ENCODE measurements at places on chromosomes 3 and 15. TPM values are rescaled to one million over a fixed set of nuclear protein-coding genes. Genes with fewer than 3 reads are reported as not detected.

GRCh38 chr15:86089422-86089821, 9.8 kb downstream of the AGBL1 start:
- H3K4me1 ChIP-seq: no peaks in the 10 kb centered on the region
- no peak overlapping the region for H3K27ac ChIP-seq
- H3K27me3 ChIP-seq: no peaks in the 10 kb centered on the region
- no peak for DNase-seq
- no peaks in the 10 kb centered on the region for H3K36me3 ChIP-seq

DNA sequence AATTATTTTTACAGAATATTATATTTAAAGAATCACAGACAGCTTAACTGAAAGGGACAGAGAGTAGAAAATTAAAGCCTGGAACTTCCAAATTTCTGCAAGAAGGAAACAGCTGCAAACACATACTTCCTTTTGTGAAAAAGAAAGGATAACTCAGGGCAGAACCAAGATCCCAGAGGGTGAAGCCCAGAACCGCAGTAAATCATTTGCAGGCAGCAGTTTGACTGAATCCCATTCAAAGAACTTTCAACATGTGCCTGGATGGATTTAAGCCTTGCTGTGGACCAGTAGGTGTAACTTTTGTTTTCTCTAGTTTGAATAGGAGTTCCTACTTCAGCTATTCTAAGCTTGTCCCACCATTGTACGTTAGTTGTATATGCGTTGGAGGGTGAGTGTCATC, 733.2 kb downstream of the ROBO2 start:
- H3K4me3 ChIP-seq: no peak overlapping the region
- no peaks in the 10 kb centered on the region for H3K36me3 ChIP-seq
- no peak overlapping the region for H3K27ac ChIP-seq
- H3K27me3 ChIP-seq: no peaks in the 10 kb centered on the region

The TIMP4 gene
- total RNA-seq: not detected

The CRABP1 gene
- 0.47 TPM for total RNA-seq

- H3K36me3 ChIP-seq: no peaks in the 10 kb centered on the region
- no peaks in the 10 kb centered on the region for H3K4me1 ChIP-seq
- H3K27ac ChIP-seq: no peak overlapping the region
- DNase-seq: no peak
These were observed 473.6 kb downstream of the SI start for GRCh38 chr3:164604687-164605086.

DNA sequence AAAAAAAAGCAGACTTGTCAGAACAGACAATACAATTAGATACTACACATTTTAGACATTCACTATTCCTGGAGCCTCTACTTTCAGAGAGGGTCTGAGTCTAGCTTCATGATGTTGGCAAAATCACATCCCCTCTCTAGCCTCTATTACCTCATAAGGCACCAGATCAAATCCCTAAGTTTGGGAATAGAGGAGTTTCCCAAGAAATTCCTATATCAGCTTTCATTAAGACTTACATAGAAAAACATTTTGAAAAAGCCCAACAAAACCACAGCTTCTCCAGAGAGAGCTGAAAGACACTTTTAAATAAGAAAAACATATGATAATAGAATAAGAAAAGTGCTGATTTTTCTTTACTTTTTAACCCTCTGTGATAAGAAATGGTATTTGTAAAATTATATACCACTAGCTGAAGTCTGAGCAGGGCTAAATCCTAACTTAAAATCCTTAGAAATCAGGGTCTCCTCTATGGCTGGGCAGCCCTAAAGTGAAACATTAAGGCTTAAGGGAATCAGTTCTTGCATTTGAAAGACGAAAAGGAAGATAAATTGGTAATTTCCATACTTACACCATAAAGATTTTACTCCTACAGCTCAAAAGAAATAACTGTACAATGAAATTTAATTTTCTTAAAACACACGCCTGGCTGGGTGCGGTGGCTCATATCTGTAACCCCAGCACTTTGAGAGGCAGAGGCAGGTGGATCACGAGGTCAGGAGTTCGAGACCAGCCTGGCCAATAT, 4.3 kb downstream of the TBC1D2B start:
- peaks cover 29% of the 10 kb centered on the region for H3K4me1 ChIP-seq
- H3K27ac ChIP-seq: no peak overlapping the region
- H3K4me3 ChIP-seq: no peak overlapping the region
- no peaks in the 10 kb centered on the region for H3K27me3 ChIP-seq
- DNase-seq: no peak
- H3K36me3 ChIP-seq: no peaks in the 10 kb centered on the region

The EPHA6 gene
- total RNA-seq: not detected

- H3K27ac ChIP-seq: no peak overlapping the region
- no peaks in the 10 kb centered on the region for H3K36me3 ChIP-seq
These were observed 25.8 kb downstream of the RAF1 start for GRCh38 chr3:12638105-12638504.

DNA sequence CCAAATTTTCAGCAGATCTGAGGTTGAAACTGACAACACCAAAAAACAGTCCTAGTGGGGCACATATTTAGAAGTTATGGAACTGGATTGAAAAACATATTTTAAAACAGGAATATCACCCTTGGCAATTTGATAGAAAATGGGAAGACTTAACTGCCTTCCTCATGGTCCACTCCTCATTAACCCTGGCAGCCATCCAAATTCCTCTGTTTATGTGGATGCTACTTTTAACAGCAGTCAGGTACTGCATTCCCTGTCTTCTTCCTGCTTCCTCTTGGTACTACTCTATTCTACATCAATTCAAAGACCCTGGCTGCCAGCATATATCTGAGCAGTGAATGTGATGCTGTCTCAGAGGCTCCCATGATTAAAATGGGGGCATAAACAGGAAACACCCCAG, 54.3 kb downstream of the PDE8A start:
- no peaks in the 10 kb centered on the region for H3K36me3 ChIP-seq
- no peak for DNase-seq
- H3K27ac ChIP-seq: no peak overlapping the region
- H3K27me3 ChIP-seq: no peaks in the 10 kb centered on the region

DNA sequence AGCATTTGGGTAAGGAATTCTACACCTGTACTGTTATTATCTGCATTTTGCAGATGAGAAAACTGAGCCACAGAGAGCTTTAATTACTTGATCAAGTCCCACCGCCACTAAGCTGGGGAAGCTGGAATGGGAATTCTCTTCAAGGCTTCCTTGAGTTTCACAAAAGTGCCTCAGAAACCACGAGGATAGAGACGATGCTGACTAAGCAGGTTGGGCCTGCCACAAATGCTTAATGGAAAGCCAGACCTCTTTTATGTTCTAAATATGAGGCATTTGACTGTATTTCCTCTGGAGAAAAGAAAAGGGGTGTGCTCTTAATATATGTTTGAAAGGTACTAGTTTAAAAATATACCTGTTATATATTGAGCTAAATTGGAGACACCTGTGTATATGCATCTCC, 34.7 kb downstream of the ADAMTS9 start:
- H3K4me3 ChIP-seq: no peak overlapping the region
- no peak for DNase-seq
- 0 out of 2 replicates have a peak, but pooled peaks cover 8% of the 10 kb centered on the region for H3K27me3 ChIP-seq

GRCh38 chr3:37997791-37998370, 7.3 kb downstream of the VILL start:
- no peak for DNase-seq
- H3K4me3 ChIP-seq: no peak overlapping the region

- H3K27me3 ChIP-seq: no peaks in the 10 kb centered on the region
- no peak overlapping the region for H3K27ac ChIP-seq
- no peaks in the 10 kb centered on the region for H3K36me3 ChIP-seq
- no peaks in the 10 kb centered on the region for H3K4me1 ChIP-seq
- H3K4me3 ChIP-seq: no peak overlapping the region
- DNase-seq: no peak
These were observed 102.7 kb downstream of the CGNL1 start for GRCh38 chr15:57479005-57479404.

GRCh38 chr3:123780656-123781055, 103.5 kb downstream of the MYLK start:
- H3K27ac ChIP-seq: no peak overlapping the region
- H3K27me3 ChIP-seq: no peaks in the 10 kb centered on the region
- H3K36me3 ChIP-seq: no peaks in the 10 kb centered on the region
- H3K4me1 ChIP-seq: no peaks in the 10 kb centered on the region
- no peak overlapping the region for H3K4me3 ChIP-seq

DNA sequence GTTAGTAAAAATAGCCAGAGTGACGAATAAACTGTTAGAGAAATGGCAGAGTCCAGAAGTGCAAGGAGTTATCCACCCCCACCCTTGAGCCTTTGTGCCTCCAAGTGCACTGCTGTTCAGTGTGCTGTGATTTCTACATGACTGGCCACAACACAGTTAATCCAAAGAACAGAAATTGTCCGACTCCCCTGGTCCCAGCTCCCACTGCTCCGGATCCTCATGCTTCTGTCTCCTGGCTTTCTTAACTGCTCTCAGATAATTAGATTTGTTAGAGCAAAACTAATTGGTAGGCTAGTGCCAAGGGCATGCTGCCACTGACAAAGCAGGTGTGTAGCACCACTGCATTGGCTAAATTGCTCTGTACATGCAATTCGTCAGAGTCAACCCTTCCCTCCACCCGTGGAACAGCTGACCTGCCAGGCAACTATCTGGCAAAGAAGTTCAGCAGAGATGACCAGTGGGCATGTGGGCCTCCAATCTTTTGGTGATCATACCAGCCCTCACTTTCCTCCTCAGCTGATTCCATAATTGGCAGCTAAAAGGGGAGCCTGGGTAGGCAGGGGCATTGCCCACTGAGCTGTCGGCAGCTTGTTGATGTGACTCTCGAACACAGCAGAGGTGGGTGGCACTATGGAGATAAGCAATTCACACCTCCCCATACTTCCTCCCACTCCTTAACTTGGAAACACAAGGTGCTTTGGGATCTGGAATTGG, 18.9 kb upstream of the ACAP2 start:
- DNase-seq: no peak
- H3K4me1 ChIP-seq: no peaks in the 10 kb centered on the region
- H3K27ac ChIP-seq: no peak overlapping the region
- H3K36me3 ChIP-seq: no peaks in the 10 kb centered on the region
- H3K27me3 ChIP-seq: no peaks in the 10 kb centered on the region

DNA sequence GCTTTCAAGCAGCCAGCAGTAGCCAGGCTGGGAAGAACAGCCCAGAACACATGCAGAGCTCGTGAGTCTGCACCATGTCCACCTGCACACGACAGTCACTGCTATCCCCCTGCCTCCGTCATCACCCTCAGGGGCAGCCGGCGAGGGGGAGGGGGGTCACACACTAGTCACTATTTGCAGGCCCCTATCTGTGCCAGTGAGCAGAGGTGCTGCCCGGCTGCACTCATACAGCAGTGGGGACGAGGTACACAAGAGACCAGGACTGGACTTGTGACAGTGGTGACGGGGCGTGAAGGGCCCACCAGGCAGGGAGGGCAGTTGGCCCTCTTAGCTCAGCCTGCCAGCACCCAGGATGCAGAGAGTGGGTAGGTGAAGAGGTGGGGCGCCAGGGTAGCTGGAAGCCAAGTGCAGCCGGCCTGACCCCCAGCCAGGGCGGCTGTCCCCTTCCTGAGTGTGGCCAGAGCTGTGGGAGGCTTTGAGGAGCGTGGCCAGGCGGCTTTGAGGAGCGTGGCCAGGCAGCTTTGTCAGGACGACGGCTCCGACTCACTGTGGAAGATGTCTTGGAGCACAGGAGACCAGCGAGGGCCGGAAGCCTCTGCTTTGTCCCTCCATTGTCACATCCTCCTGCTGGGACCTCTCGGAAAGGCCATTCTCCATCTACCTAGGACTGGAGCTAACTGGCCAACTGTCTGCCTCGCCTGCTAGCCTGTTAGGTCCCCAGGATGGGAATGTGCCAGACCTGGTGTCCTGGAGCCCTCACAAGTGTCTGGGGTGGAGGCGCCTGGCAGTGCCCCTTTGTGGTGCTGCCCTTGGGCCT, 52.1 kb upstream of the FGD5 start:
- H3K36me3 ChIP-seq: no peaks in the 10 kb centered on the region
- H3K27me3 ChIP-seq: no peaks in the 10 kb centered on the region
- H3K4me3 ChIP-seq: no peak overlapping the region
- DNase-seq: no peak
- no peak overlapping the region for H3K27ac ChIP-seq
- H3K4me1 ChIP-seq: no peaks in the 10 kb centered on the region

- no peaks in the 10 kb centered on the region for H3K36me3 ChIP-seq
- H3K4me3 ChIP-seq: no peak overlapping the region
- DNase-seq: no peak
- H3K27me3 ChIP-seq: no peaks in the 10 kb centered on the region
These were observed 60.2 kb downstream of the CACNA1D start for GRCh38 chr3:53554559-53555067.

DNA sequence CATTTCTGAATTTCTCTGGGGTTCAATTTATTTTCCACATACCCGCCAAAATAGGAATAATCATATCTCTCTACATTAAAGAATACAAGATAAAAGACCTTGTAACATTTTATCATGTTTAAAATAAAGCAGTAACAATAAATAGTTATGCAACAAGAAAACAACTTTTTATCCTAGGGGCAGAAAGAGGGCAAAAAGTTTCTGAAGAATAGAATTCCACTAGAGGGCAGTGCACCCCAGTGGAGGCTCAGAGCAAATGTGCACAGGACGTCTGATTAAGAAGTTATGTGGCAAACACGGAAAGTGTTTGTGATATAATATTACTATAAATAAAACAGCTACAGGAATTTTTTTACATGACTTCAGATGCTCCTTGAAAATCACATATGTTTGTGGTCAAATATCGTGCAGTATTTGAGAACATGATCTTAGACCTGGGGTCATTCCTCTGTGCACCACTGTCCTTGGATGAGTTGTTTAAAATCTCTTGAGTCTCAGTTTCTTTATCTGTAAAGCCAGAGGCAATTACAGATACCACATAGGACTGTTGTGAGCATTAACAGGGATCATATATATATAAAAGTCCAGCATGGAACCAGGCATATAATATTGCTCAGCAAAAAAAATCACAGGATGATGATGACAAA, 13.2 kb upstream of the PIK3R4 start:
- H3K4me1 ChIP-seq: 0 out of 2 replicates have a peak, but pooled peaks cover 6% of the 10 kb centered on the region
- DNase-seq: peak; percentile 34
- H3K27ac ChIP-seq: no peak overlapping the region
- no peaks in the 10 kb centered on the region for H3K36me3 ChIP-seq
- H3K27me3 ChIP-seq: no peaks in the 10 kb centered on the region

GRCh38 chr3:127616836-127617605, 12.0 kb upstream of the PODXL2 start:
- no peak overlapping the region for H3K27ac ChIP-seq
- no peaks in the 10 kb centered on the region for H3K27me3 ChIP-seq
- H3K36me3 ChIP-seq: peaks cover 71% of the 10 kb centered on the region
- no peak overlapping the region for H3K4me3 ChIP-seq
- DNase-seq: no peak

The CCR4 gene
- not detected for total RNA-seq

The P3H2 gene
- 0.76 TPM for total RNA-seq

- no peak overlapping the region for H3K4me3 ChIP-seq
- H3K36me3 ChIP-seq: no peaks in the 10 kb centered on the region
- no peak overlapping the region for H3K27ac ChIP-seq
- DNase-seq: peak; percentile 52
- H3K4me1 ChIP-seq: peaks cover 26% of the 10 kb centered on the region
These were observed 2.4 kb upstream of the CD96 start for GRCh38 chr3:111539351-111540331.

GRCh38 chr3:172656602-172657001, 54.3 kb downstream of the NCEH1 start:
- no peak overlapping the region for H3K4me3 ChIP-seq
- H3K4me1 ChIP-seq: peaks cover 44% of the 10 kb centered on the region
- no peak overlapping the region for H3K27ac ChIP-seq
- H3K27me3 ChIP-seq: no peaks in the 10 kb centered on the region
- no peaks in the 10 kb centered on the region for H3K36me3 ChIP-seq
- DNase-seq: no peak

- no peaks in the 10 kb centered on the region for H3K27me3 ChIP-seq
- H3K36me3 ChIP-seq: peaks cover 4% of the 10 kb centered on the region
- DNase-seq: peak; percentile 87
- no peak overlapping the region for H3K4me3 ChIP-seq
These were observed 26.0 kb downstream of the POC1A start for GRCh38 chr3:52128118-52128683.
